ENCODE measurements at places on chromosomes 13 and 19.
A peak's percentile ranks its signal among the peaks of the same experiment; 100 is the strongest.

- no peak for DNase-seq
Observed at GRCh38 chr19:50384685-50385535, 763 bp downstream of the POLD1 start.

DNA sequence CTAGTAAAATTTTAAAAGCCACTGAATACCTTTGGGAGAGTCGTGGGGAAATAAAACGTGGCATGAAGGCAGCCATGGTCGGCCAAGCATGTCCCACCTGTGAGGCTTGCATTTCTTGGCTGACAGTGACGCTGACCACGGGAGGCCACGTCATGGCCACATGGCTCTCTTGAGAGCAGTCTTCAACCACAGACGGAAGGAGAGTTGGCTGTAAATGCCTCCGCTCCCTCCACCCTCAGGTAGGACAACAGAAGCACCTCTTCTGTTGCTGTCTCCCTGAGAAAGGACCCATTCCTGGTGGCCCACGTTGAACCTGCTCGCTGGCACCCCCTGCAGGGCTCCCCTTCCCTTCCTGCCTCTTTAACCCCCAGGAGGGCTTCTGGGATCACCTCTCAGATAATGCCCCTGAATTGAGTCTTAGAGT lies 10.6 kb upstream of the LRRC25 start:
- DNase-seq = peak; percentile 81

DNA sequence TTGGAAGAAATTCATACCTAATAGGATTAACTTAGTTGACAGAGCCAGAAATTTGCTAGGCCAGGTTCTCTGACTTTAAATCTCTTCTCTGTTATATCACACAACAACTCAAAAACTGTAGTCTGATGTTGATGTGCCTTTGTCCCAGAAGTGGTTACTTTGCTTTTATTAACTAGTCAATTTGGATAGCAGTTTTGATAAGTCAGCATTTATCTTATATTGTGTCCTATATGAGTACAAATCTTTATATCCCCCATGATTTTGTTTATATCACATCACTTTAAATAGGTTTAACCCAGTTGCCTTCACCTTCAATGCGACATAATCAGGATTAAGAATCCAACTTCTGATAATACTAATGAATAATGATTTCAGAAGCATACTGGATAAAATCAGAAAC lies 459.3 kb downstream of the GPC6 start:
- no peak for DNase-seq

- no peak for DNase-seq
Observed at GRCh38 chr13:41470196-41470595, 12.8 kb downstream of the RGCC start.

- no peak for DNase-seq
Observed at GRCh38 chr13:99655351-99656091, 154.2 kb downstream of the TM9SF2 start.

DNA sequence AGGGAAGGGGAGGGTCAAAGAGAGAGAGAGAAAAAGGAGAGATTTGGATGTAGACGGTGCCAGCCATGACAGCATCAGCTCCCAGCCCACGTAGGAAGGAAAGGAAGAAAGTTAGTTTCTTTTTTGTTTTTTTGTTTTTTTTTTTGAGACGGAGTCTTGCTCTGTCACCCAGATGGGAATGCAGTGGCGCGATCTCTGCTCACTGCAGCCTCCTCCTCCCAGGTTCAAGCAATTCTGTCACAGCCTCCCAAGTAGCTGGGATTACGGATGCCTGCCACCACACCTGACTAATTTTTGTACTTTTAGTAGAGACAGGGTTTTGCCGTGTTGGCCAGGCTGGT lies 27.6 kb downstream of the ELL start:
- no peak for DNase-seq

DNA sequence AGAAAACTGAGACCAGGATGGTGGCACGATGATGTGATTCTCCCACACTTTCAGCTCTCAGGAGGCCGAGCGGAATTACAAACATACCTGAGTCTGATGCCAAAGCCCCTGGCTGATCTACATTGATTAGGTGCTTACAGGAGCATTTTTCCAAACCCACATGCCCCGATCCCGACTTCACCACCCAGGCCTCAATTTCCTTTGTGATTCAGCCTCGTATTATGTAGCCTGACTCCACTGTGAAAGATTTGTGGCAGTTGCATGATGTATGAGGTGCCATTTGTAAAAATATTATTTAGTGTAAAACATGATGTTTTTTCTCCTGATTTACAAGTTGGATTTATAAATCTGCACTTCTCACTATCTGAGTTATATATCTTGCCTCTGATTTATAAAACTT lies 118.0 kb downstream of the TSHZ3 start:
- no peak for DNase-seq

DNA sequence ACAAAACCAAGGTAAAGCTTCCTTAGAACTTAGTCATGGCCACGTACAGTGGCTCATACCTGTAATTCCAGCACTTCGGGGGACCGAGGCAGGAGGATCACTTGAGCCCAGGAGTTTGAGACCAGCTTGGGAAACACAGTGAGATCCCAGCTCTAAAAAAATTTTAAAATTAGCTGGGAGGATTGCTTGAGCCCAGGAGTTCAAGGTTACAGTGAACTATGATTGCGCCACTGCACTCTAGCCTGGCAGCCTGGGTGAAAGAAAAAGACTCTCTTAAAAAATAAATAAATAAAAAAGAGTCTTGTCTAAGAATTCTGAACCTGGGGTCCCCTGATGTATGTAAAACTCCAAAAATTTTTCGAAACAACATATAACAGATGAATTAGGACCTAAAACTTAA lies 34.9 kb downstream of the N4BP2L2 start:
- no peak for DNase-seq

DNA sequence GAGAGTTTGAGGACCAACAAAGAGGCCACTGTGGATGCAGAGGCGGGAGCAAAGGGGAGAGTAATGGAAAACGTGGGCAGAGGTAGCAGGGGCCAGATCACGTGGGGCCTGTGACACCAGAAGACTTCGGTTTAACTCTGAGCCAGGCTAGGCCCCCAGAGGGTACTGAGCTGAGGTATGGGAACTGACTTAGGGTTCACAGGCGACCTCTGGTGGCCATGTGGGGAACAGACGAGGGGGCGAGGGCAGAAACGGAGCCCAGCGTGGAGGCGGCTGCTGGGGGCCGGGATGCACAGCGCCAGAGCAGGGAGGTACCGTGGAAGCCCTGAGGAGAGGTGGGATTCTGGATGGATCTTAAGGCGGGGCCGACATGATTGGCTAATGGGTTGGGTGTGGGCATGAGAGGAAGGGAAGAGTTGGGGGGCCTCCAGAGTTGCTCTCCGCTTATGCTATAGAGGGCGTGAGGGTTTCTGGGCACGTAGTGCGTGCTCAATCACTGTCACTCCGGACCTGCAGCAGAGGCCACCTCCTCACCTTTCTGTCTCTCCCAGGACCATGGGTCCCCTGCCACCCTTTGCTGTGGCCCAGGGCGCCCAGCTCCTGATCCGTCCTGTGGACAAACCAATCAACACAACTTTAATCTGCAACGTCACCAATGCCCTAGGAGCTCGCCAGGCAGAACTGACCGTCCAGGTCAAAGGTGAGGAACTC lies 13.7 kb downstream of the PVR start:
- peak; percentile 58 for DNase-seq

- no peak for DNase-seq
Observed at GRCh38 chr13:56755181-56755935, 385.4 kb upstream of the PRR20A start.

GRCh38 chr19:13355356-13355755 lies 150.9 kb downstream of the CACNA1A start:
- DNase-seq = no peak
